ENCODE measurements at places on chromosomes 3 and 15.

- no peak for DNase-seq
Measured at GRCh38 chr3:179732661-179733348, 80.0 kb downstream of the USP13 start.

GRCh38 chr15:44450172-44450571, 22.7 kb downstream of the CTDSPL2 start:
- DNase-seq = no peak

- no peak for DNase-seq
Measured at GRCh38 chr3:147816752-147817151, 407.6 kb downstream of the ZIC1 start.

DNA sequence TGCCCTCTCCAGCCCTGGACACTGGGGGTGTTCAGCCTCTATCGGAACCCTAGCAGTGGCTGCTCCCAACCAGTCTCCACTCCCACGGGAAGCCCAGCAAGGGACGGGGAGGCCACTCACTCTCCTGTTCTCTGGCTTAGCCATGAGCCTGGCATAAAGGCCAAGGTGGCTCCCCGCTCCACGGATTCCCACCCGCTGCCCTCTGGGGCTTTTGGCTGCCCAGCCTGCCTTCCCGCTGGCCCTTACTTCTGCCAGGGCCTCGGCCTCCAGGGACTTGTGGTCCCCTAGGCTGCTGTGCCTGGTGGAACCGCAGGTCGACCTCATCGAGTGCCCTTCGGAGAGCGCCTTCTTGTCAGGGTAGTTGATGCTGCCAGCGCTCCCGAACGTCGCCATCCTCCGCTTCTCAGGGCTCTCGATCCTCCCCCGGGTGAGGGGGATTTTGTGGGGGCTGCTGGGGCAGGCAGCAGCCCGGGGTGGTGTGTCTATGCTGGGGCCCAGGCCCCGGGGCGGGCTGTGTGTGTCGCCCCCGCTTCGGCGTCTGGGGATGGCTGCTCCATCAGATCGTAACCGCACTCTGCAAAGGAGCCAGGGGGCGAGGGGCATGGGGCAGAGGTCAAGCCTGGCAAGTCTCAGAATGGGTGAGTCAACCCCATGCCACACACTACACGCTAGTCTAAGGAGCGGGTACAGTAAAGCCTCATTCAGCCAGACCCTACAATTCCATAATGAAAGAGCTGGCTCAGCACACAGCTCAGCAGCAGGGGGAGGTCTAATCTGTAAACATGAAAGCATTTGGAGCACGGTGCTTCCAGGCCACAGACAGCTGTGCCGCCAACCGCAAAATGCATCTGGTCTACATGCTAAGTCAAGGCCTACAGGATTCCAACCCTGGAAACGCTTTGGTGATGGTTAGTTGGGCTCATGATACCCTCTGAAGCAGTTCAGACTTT, 27.3 kb upstream of the RAD18 start:
- peak; percentile 84 for DNase-seq

- no peak for DNase-seq
Measured at GRCh38 chr15:78672285-78673014, 31.4 kb upstream of the CHRNB4 start.

DNA sequence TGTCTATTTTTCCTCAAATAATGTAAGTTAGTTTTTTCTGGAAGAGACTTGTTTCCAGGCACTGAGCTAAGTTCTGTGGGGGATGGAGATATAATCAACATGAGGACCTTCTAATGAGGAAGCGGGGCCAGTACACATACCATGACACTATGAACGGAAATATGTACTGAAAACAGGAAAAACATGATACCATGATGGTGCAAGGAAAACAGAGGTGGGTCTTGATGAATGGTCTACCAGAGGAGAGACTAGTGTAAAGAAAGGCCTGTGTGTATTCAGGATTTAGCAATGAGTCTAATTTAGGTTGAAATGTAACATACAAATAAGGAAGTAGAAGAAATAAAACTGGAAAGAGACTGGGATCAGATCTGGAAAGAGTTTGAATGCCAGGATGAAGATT, 38.9 kb upstream of the TPRG1 start:
- no peak for DNase-seq

- DNase-seq = no peak
Measured at GRCh38 chr3:156702367-156702766, 28.0 kb downstream of the TIPARP start.

DNA sequence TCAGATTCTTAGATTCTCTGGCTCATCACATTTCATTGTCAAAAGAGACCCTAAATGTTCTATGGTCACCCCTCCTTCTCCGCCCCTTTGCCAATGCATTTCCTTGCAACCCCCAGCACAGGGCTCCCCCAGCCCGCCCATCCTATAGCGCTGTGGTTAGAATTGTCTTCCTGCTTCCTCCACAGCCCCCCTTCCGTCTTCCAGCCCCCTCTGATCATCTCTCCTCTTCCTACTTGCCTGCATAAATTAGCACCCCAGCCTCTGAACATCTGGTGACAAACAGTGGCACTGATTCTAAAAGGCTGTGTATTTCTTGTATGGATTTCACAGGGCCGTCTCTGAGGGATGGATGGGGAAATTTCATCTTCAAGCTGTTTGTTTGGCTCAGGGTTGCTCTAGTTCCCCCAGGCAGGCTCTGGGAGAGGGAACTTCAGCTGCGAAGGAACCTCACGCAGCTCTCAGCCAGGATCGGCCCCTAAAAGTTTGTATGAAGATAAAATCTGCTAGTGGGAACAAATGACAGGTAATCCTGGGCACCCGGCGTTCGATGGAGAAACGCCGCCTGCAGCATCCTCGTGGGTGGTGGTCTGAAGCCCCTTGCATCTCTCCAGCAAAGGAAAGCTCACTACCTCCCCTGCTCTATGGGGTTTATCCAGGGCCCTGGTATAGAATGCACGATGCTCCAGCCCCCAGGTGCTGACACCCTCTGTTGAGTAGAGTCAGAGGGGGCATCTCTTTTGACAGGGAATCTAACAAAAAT, 83.0 kb downstream of the WNT7A start:
- DNase-seq = no peak

DNA sequence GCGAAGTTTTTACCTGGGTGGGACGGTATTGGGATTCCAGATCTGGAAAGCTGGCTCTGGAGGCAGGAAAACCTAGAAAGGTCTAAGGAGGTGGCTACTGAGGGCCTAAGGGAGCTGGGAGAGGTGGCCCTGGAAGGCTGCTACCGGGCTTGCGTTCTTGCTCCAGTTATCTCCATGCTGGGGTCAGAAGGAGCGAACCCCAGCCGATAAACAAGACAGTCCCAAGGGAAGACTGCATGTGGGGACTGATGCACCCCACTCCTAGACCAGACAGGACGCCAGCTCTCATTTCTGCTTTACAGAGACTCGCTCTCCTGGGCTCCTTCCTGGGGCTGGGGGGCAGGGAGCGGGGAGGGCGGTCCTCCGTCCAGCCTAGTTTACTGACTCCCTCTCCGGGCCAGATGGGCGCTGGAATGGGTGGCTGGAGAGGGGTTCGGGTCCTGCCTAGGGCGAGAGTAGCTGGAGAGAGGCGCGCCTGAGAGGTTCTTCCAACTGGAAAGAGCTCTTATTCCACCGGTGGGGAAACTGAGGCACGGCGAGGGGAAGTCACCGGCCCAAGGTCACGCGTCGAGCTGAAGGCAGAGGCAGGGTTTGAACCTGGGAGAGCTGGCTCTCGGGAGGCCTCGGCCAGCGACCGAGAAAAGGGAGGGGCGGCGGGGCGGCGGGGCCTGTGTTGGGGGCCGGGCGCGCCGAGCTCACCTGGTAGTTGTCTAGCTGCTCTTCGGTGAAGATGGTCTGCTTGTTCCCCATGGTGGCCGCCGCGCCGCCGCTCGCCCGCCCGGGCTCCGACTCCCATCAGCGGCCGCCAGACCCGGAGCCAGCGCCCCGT, 565 bp downstream of the CIB2 start:
- no peak for DNase-seq

DNA sequence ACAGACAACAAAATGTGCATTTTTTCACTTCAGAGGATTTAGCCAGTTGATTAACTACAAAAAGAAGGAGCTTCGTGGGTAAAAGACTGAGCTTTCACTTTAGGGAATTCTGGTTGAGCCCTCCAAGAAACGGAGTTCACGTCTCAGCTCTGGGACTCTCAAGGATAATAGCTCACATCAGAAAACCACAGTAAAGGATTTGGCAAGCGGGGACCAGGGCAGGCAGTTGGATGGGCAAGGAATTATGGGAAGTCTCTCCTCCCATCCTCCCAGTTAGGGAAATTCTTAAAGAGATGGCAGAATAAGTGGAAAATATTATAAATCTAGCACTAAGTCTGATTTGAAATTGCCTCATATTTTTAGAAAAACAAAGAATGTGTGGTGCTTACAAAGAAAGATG, 188.3 kb upstream of the EOMES start:
- peak; percentile 14 for DNase-seq

All from AG10803 (cell line).